ENCODE measurements at places on chromosomes 13 and 19.

DNA sequence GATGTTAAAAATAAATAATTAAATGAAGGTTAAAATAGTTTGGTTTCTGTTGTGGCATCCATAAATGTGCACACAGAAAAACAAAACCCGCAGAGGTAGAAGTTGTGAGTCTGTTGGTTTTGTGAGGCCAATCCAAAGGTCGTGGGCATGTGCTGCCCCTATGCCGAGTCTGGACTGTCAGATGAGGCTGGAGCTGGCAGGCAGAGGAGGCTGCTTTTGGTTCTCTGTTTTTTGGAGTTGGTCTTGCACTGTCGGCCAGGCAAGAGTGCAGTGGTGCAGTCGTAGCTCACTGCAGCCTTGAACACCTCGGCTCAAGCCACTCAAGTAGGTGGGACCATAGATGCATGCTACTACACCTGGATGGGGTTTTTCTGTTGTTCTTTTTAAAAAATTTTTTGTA is 43.7 kb downstream of the TSSK6 start:
- DNase-seq: no peak

GRCh38 chr13:101576977-101577376 is 124.5 kb downstream of the ITGBL1 start:
- no peak for DNase-seq

DNA sequence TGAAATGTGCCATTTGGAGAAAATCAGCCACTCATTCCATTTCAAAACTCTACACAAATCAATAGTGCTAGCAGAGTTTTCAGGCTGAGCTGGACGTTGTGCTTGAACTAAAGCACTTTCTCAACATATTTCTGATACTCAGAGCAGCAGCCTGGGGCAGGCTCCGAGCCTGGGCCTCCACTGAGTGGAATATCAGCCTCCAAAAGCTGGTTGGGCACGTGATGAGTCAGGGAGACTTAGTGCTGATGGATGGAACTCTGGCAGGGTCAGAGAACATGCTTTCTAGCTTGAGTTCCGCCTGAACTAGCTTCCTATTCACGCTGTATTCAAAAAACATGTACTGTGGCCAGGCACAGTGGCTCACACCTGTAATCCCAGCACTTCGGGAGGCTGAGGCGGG is 85.8 kb upstream of the PCDH8 start:
- no peak for DNase-seq

GRCh38 chr13:109281017-109281902 is 505.1 kb downstream of the IRS2 start:
- DNase-seq: no peak

DNA sequence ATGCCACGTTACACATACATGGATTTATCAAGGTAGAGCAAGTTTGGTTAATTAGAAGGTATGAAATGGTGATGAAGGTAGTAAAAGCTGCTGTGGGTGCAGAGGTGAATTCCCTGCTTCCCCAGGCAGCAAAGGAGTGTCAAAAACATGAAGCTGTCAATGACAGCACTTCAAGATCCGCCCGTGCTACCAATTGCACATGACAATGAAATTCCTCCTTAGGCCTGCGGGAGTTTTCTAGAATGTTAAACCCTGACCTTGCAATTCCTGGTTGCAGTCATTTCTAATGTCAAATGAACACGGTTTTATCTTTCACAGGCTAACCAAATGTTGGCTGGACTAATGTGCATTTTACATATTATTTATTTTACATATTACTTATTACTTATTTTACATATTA is 67.7 kb upstream of the LSM14A start:
- DNase-seq: no peak

DNA sequence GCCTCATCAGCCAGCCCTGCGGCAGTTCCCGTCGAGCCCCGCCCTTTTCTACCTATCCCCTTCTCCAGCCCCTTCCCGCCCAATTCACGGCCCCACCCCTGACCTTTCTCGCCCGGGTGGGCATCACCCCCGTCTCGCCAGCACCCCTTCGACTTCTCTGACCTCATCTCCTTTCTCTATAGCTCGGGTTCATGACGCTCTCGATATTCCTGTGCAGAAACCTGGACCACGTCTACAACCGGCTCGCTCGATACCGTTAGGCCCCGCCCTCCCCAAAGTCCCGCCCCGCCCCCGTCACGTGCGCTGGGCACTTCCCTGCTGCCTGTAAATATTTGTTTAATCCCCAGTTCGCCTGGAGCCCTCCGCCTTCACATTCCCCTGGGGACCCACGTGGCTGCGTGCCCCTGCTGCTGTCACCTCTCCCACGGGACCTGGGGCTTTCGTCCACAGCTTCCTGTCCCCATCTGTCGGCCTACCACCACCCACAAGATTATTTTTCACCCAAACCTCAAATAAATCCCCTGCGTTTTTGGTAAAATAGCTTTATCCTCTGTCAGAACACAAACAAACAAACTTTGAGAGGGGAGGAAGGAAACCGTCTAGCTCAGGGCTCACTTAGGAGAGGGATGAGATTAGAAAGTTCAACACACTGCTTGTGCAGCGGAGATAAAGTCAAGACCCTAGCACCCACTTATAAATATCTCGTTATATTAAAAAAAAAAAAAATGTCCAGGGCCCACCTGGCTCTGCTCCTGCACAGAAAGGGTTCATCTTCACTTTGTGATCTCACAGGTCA is 5.1 kb downstream of the CD37 start:
- DNase-seq: no peak

- DNase-seq: no peak
Observed at GRCh38 chr13:23634897-23635296, 64.7 kb downstream of the TNFRSF19 start.

DNA sequence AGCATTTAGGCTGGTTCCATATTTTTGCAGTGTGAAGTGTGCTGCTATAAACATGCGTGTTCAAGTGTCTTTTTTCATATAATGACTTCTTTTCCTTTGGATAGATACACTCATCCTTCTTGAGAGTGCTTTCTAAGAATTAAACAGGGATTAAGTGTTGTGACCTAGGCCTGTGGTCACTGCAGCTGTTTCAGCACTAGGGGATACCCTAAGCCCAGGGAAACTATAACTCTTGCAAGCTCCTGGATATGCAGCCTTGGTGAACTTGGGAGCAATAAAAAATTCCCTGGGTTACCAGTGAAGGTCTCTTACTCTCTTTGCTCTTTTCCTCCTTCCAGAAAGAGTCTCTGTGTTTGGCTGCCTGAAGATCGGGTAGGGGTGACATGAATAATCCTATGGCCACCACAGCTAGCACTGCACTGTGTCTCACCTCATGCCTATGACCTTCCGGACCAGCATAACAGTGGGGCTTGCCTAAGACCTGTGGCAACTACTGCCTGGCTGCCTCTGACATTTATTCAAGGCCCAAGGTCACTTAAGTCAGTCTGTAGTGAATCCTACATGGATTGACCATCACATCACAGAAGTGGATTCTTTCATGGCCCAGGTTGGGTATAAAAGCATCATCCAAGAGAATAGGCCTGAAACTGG is 799.7 kb downstream of the DACH1 start:
- no peak for DNase-seq

GRCh38 chr19:38035515-38036495 is 128.8 kb downstream of the SIPA1L3 start:
- DNase-seq: no peak

DNA sequence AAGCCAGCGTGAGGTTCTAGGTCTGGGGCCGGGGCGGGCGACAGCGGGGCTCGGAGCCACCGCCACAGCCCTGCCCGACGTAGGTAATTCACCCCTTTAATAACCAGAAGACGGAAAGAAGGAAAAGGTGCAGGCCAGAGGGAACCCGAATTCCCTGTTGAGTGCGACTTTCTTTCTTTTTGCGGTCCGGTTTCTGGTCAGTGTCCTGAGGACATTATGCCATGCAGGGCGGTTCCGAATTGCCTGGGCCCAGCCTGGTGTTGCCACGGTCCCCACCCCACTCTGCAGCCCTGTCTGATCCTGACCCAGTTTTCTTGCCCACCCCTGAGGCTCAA is 18.4 kb upstream of the TFDP1 start:
- no peak for DNase-seq

DNA sequence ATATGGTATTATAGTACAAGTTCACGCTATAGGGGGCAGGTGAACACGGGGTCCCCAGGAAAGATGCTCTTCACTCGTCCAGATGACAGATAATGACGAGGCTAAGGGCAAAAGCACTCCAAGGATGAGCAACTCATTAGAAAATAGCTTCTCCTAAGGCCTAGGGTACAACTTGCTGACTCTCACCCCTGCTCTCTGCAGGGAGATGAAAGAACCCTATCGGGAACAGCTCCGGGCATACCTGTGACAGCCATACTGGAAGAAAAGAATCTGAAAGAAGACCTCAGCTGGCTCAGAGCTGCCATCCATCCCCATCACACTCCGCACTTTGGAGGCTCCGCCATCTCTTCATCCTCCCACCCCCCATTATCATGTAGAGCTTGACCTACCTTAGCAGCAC is 17.5 kb upstream of the HSPH1 start:
- no peak for DNase-seq

DNA sequence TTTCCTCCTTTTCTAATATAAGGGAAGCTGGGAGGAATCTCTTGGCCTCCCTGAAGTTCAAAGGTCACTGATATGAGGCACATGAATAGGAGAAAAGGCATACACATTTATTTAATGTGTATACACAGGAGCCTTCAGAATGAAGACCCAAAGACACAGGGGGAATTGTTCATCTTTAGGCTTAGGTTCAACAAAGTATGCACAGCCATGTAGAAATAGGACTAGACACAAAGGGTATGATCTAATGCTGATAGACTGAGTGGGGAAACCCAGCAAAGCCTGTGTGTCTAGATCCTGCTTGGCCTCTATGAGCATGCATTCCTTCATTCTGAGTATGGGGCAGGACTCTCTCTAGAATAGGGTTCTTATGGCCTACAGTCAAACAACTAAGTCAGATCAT is 177.1 kb upstream of the RFC3 start:
- no peak for DNase-seq

DNA sequence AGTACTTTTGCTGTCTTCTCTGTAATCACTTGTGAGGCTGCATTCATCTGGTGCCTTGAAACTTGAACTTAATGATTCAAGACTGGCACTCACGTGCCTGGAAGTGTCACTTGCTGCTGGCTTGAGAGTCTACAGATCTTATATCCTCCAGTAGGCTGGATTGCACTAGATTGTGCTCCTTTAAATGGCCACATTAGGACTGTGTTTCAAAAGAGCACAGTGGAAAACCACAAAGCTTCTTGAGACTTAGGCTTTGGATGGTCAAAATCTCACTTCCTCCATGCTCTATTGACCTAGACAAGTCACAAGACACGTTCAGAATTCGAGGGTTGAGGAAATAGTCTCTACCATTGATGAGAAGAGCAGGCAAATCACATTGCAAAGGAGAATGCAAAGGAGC is 1278.8 kb upstream of the MIR17HG start:
- DNase-seq: no peak

GRCh38 chr13:39405107-39405506 is 197.9 kb downstream of the LHFPL6 start:
- no peak for DNase-seq

- DNase-seq: no peak
Observed at GRCh38 chr13:99255271-99255670, 2.9 kb downstream of the GPR18 start.

DNA sequence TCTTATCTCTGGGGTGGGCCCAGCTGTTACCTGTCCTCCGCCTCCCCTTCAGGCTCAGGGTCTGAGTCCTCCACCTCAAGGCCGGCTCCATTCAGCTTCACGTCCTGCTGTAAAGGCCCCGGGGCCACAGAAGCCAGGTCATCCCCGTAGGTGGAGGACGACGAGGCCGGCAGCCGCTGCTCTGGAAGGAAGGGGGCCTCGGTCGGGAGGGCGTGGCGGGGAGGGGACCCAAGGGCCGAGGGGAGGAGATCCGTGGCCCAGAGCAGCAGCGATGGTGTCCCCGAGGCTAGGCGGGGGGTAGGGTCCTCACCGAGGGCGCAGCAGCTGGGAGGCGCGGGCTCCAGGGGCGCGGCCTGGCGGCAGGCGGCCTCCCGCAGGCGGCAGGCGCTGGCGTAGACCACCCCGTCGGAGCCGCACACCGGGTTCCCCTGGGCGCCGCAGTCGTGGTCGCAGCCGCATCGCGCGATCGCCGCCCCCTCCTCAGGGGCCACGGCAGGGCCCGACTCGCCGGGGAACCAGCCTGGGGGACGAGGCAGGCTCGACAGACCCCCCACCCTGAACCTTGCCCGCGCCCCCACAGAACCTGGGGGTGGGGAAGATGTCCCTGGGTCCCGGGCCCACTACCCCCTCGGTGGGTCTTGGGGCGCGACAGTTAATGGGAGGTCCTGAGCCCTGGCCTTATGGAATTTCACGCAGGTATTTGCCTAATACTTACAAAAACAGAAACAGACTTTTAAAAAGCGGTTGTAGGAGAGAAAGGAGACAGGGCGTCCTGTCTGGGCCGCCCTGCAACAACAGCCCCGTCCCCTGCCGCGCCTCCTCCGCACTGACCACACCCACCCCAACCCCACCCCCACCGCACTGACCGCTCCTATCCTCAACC is 7.6 kb downstream of the F2RL3 start:
- no peak for DNase-seq

GRCh38 chr19:33470686-33471085 is 50.9 kb downstream of the PEPD start:
- DNase-seq: no peak

- peak; percentile 33 for DNase-seq
Observed at GRCh38 chr19:7658219-7658686, 10.6 kb upstream of the RETN start.

DNA sequence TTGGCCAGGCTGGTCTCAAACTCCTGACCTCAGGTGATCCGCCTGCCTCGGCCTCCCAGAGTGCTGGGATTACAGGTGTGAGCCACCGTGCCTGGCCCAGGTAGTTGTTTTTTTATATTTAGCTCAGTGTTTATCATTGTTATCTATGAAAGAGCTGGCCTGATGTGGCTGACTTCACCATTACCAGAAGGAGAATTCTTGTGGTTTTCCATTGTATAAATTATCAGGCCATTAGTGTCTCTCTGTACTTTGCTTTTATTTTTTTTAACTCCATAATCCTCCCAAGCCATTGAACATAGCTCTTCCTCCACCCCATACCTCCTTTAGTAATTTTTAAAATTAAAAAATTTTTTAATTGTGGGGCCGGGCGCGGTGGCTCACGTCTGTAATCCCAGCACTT is 24.2 kb downstream of the CERS4 start:
- DNase-seq: no peak

GRCh38 chr13:74743992-74744391 is 609.8 kb upstream of the KLF12 start:
- no peak for DNase-seq
